Astrocyte of the cerebellum (primary cell): ENCODE measurements at places on chromosomes 3 and 15.
A peak's percentile ranks its signal among the peaks of the same experiment; 100 is the strongest.

DNA sequence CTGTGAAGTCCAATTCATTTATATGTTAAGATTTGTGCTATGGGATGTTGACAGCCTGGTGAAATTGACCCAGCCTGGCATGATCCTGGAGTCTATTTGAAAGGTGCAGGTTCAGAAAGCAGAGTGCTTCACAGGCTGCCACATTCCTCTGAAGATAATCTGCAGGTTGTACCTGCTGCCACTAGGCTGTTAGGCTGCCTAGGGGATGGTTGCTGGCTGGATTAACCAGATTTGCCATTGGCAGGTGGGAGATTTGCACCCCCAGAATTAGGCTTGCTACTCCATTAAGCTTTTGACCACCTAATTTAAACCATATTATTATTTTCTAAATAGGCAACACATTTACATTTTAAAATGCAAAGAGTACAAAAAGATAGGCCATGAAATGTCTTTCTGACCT lies 85.8 kb upstream of the RASGRP1 start:
- DNase-seq, result no peak

- no peak for DNase-seq
These were observed 153.5 kb downstream of the UACA start for GRCh38 chr15:70609889-70610288.

GRCh38 chr3:9837701-9838582 lies 5.9 kb downstream of the RPUSD3 start:
- DNase-seq, result no peak

DNA sequence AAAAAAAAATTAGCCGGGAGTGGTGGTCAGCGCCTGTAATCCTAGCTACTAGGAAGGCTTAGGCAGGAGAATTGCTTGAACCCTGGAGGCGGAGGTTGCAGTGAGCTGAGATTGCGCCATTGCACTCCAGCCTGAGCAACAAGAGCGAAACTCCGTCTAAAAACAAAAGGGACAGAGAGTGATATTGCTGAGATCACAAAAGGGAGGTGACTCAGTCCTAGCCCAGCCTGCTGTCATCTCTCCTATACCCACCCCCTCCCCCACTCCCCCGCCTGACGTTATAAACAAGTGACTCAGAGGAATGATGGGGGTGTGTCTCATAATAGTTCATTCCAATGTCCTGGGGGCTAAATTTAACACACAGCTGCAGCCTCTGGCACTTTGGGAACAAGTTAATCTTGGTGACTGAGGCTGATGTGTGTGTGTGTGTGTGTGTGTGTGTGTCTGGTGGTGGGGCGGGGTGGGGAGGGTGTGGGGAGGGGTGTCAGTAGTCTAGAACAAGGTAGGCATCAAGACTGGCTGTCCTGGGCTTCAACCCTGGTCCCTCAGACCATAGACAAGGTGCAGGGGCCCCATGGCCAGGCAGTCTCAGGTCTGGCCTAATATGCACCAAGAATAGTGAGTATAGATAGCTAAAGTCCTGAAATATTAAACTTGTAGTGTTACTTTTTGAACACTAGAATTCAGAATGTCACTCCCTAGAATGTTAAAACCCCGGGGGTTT lies 1.3 kb upstream of the KLHL40 start:
- DNase-seq, result peak; percentile 29
